ENCODE measurements at places on chromosomes 1 and 21.
A peak's percentile ranks its signal among the peaks of the same experiment; 100 is the strongest.

GRCh38 chr1:244992833-244993232, 128.5 kb upstream of the HNRNPU start:
- peak; percentile 27 for DNase-seq

DNA sequence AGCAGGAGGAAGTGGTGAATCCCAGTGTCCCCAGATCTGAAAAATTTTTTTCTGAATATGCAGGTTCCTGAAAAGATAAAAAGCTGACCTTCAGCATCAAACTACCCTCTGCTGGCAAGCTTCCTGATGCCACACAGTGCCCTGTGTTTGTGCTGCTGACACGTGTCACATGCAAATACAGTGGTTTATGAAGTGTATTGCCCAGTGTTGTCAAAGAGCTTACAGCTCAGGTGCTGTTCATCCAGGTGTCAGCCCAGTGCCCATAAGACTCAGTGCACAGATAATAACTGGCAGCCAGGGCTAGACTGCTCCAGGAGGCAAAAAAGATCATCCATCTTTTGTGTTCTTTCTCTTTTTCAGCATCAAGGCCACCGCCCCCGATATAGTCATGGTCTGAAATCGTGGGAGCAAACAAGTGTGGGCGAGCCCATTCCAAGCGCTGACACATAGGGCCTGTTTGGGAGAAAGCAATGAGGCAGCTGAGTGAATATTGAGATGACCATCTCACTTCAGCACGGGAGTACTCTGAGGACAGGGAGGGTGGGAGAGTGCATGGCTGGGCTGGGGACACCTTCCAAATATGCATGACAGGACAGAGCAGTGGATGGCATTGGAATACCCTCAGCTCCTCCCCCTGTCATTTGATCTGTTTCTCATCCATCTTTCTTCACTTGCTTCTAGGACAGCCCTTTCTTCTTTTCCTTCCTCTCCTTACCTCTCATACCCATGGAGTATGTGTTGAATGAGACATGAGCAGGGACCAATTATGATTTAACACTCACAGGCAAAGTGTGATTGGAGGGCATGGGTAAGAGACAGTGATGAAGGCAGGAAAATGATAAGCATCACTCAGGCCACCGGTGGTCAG, 6.4 kb upstream of the KCNK1 start:
- no peak for DNase-seq

DNA sequence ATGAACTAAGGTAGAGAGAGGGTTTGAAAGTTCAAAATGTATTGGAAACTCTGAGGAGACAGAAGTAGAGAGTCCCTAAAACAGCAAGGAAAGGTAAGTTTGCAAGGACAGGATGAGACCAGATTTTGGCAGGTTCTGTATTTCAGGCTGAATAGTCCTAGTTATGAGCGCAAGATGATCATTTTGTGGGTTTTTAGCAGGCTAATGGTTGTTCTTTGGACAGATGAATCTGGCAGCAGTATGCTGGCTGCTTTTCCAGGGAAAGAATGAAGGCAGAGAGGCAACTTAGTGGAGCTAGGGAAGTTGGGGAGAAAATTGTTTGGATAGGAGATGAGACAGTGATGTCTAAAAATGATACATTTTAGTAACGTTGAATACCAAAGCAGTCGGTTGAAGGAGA, 243.5 kb upstream of the NRIP1 start:
- no peak for DNase-seq

GRCh38 chr1:6534248-6534822, 20.0 kb downstream of the NOL9 start:
- DNase-seq: no peak

- peak; percentile 10 for DNase-seq
Measured at GRCh38 chr1:117871013-117871412, 58.4 kb downstream of the GDAP2 start.

DNA sequence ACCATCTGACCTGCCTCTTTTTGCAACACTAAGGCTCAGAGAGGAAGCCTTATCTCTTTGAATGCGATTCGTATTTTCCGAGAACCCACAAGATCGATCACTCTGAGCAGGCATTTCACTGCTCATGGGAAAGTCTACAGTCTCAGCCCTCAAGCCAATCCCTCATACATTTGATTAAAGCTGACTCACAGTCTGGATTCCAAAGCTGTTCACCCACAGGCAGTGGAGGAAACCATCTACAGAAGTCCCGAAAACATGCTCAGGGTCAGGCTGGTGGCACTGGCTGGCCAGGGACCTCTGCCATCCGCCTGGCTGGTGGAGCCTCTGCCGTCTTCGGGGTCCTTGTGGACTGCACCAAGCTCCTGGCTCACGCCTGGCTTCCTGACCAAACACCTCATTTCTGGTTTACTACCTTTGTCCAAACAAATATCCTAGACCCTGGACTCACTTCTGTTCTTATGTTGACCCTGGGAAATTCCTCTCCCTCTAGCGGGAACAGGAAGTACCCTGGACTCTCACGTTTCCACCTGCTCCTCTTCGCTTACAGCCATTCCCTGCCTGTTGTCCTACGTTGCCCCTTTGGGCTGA, 650.0 kb downstream of the SMYD3 start:
- DNase-seq: no peak

DNA sequence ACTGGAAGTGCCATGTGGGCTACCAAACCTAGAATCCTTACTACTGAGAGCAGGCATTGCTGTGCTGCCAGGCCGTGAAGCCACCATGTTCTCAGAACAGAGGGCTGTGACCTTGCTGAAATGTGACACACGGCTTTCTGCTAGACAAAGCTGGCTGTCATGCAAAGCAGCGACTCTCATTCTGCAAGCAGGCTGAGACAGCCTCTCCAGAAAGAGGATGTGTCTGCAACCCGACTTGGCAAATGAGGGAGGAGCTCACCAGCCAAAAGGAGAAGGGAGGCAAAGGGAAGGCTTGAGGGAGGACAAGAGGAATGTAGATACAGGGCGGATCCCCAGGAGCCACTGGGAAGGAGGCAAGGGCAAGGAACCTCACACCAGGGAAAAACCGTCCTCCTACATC, 85.7 kb upstream of the KRTAP19-8 start:
- DNase-seq: no peak

DNA sequence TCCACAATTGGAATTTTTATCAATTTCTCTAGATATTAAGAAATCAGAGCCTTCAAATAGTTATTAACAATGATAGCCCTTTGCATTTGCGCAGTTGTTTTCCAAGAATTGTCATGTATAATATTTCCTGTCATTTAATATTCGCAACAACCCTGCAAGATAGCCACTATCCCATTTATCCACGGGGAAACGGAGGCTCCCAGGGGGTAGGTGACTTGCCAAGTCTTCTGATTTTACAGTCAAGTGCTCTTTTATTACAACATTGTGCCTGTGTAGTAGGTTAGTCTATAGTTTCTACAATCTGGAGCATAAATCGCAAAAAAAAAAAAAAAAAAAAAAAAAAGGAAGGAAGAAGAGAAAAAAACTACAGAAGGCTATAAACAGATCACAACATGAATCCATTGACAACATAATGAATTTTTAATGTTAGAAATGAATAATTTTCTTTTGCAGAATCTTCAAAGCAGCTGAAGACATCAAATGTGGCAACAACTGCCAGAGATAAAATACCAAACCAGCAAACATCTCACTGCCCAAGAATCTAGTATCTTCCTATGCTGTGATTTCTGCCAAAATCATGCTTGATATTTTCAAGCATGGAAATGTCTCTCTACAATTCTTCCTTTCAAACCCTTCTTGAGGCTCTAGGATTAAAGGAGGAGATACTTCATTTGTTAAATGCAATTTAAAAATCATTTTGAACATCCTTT, 125.5 kb downstream of the PTPN14 start:
- DNase-seq: no peak

- no peak for DNase-seq
Measured at GRCh38 chr1:38474738-38475623, 384.6 kb downstream of the RRAGC start.

Measured in GM04504 (cell line).